Activated naive CD4-positive, alpha-beta T cell treated with anti-CD3 and anti-CD28 coated beads for 36 hours (primary cell): ENCODE measurements at places on chromosomes 1 and 21. TPM values are rescaled to one million over a fixed set of nuclear protein-coding genes. Genes with fewer than 3 reads are reported as not detected.

GRCh38 chr1:43358121-43358745, 548 bp upstream of the CDC20 start:
- H3K27ac ChIP-seq = peak overlapping the region; percentile 85
- H3K36me3 ChIP-seq = peaks cover 42% of the 10 kb centered on the region
- H3K4me1 ChIP-seq = peaks cover 29% of the 10 kb centered on the region
- peak overlapping the region; percentile 94 for H3K4me3 ChIP-seq
- no peaks in the 10 kb centered on the region for H3K27me3 ChIP-seq

DNA sequence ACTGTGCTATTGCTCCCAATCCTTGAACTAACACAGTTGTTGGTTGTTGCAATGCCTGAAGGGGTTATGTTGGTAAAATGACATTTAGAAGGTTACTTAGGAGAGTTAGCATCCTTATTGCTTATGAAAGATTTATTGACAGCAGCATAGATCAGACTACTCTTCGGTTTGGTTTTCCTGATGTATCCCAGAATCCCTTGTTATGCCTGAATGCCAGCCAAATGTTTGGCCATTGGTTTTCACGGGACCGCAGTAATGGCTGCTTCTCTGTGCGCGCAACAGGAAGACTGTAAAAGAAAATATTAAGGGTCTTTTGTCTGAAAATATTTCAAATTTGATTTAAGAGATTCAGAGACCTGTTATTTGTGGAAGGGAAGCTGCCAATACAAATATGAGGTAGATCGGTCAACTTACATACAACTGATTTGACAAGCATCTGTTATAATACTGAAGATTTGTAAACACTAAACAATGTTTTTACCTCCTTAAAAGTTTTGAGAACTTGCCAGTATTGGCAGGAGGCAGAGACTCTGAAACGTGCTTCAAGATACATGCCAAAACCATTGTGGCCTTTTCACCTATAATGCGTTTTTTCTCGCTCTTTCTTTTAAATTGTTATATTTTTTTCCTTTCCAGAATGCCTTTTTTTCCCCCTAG, 8.3 kb downstream of the NFIA start:
- H3K36me3 ChIP-seq = peaks cover 4% of the 10 kb centered on the region
- H3K4me1 ChIP-seq = no peaks in the 10 kb centered on the region
- DNase-seq = no peak

DNA sequence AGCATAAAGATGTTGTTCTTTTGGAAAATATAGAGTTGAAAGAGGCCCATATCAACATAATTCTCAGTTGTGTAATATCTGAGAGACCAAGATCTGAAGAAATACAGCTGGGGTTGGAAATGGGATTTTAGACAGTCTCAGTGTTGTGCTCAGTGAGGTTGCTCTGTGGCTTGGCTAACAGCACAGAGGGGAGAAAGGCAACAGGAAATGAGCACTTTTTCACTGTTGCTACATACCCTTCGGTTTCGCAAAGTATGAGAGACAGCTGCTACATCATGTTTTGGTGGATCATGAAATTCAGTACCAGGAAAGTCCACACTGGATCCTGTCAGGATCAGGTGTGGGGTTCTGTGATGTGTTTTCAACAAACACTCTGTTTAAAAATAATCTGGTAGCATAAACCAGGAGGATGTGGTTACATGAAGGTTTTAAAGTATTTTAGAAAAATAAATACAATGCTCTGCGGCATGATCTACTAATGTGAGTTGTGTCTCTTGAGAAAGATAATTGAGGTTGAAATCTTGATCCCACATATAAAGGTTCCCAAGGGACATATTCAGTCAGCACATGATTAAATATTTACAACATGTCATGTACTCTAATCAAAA, 7.0 kb upstream of the GPR88 start:
- no peaks in the 10 kb centered on the region for H3K27me3 ChIP-seq
- H3K36me3 ChIP-seq = no peaks in the 10 kb centered on the region
- peak; percentile 57 for DNase-seq
- H3K4me3 ChIP-seq = no peak overlapping the region

DNA sequence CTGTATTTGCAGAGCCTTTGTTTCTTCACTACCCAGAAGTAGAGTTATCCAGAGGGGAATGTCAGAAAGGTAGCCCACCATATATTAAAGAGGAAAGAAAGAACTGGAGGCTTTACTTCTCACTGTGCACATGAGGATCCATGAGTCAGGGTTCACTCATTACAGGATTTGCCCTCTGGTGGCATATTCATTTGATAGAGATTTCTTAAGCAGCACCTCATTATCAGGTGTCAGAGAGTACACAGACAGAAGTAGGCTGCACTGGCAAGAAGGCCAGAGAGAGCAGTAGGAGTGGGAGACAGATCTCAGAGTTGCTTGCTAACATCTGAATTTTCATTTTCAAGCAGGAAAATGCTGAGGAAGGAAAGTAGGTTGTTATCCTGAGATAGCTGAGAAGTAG, 123.8 kb downstream of the PIK3R3 start:
- no peak overlapping the region for H3K27ac ChIP-seq
- H3K4me1 ChIP-seq = no peaks in the 10 kb centered on the region
- DNase-seq = no peak
- peaks cover 22% of the 10 kb centered on the region for H3K36me3 ChIP-seq
- H3K4me3 ChIP-seq = no peak overlapping the region

GRCh38 chr1:240976685-240977084, 364.7 kb upstream of the GREM2 start:
- H3K4me1 ChIP-seq = no peaks in the 10 kb centered on the region
- H3K27me3 ChIP-seq = no peaks in the 10 kb centered on the region
- no peak overlapping the region for H3K27ac ChIP-seq
- no peak for DNase-seq
- H3K4me3 ChIP-seq = no peak overlapping the region

- no peak for DNase-seq
- no peaks in the 10 kb centered on the region for H3K27me3 ChIP-seq
- H3K4me3 ChIP-seq = no peak overlapping the region
- peaks cover 8% of the 10 kb centered on the region for H3K4me1 ChIP-seq
- H3K36me3 ChIP-seq = peaks cover 6% of the 10 kb centered on the region
- no peak overlapping the region for H3K27ac ChIP-seq
Observed at GRCh38 chr21:31111093-31111492, 72.8 kb upstream of the KRTAP19-8 start.

- H3K27me3 ChIP-seq = peaks cover 5% of the 10 kb centered on the region
- H3K36me3 ChIP-seq = no peaks in the 10 kb centered on the region
- no peaks in the 10 kb centered on the region for H3K4me1 ChIP-seq
- DNase-seq = no peak
- no peak overlapping the region for H3K4me3 ChIP-seq
Observed at GRCh38 chr1:226480461-226480860, 68.1 kb upstream of the STUM start.

DNA sequence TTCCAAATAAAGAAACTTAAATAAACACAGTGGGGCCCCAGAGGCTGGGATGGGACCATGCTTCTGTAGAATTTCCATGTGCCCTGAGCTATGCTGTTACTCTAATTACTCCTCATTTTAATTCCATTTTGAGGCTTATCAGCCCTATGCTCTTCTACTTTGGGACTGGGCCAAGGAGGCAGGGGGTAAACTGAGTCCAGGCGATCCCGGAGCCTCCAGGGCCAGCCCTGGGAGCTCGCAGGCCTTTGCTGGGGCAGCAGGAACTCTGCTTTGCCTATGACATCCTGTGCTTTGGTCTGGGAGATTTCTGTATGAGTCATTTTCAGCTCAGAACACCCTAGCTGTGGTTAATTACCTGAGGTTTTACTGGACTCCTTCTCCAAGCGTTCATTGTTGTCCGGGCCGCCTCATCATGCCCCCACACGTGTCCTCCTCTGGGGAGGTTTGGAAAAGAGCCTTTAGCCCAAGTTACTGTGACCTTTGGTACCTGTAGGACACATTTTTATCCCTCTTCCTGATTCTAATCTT, 95.7 kb downstream of the RHOU start:
- H3K4me3 ChIP-seq = no peak overlapping the region
- H3K27me3 ChIP-seq = no peaks in the 10 kb centered on the region
- H3K4me1 ChIP-seq = peaks cover 21% of the 10 kb centered on the region
- H3K36me3 ChIP-seq = no peaks in the 10 kb centered on the region

GRCh38 chr1:234265861-234266260, 107.4 kb upstream of the COA6 start:
- peaks cover 18% of the 10 kb centered on the region for H3K4me1 ChIP-seq
- no peak overlapping the region for H3K4me3 ChIP-seq
- no peak overlapping the region for H3K27ac ChIP-seq
- H3K27me3 ChIP-seq = peaks cover 8% of the 10 kb centered on the region
- no peak for DNase-seq
- H3K36me3 ChIP-seq = no peaks in the 10 kb centered on the region

DNA sequence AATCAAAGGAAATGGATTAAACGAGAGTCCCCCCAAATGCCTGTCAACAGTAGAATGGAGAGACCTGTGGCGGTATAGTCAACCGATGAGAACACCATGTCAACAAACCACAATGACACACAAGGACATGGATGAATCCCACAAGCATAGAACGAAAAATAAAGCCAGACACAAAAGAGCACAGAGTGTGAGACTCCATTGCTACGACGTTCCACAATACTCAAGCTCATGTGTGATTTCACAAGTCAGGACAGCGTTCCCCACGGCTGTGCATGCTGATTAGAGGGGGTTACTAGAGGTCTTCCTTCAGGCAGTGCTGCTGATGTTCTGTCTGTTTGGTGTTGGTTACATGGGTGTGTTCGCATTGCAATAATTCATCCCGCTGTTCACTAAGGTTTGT, 5.8 kb upstream of the PLA2G2D start:
- H3K4me3 ChIP-seq = no peak overlapping the region
- no peak for DNase-seq
- H3K36me3 ChIP-seq = no peaks in the 10 kb centered on the region
- H3K4me1 ChIP-seq = no peaks in the 10 kb centered on the region
- no peak overlapping the region for H3K27ac ChIP-seq

- H3K27ac ChIP-seq = no peak overlapping the region
- H3K36me3 ChIP-seq = no peaks in the 10 kb centered on the region
- no peak overlapping the region for H3K4me3 ChIP-seq
- DNase-seq = no peak
Observed at GRCh38 chr1:201072922-201073321, 39.3 kb downstream of the CACNA1S start.

- peak overlapping the region; percentile 81 for H3K27ac ChIP-seq
- H3K4me3 ChIP-seq = peak overlapping the region; percentile 8
- DNase-seq = no peak
- peaks cover 56% of the 10 kb centered on the region for H3K4me1 ChIP-seq
Observed at GRCh38 chr1:235297579-235297978, 30.4 kb downstream of the ARID4B start.

Gene SPATC1L
- 9.8 TPM for total RNA-seq

Gene GSTM1
- not detected for total RNA-seq

Gene FCER1G
- 1.6 TPM for total RNA-seq

Gene SFN
- total RNA-seq = 0.26 TPM

Gene TIAM1
- 51.0 TPM for total RNA-seq

Gene LMO4
- 19.5 TPM for total RNA-seq
